ENCODE measurements at places on chromosomes 5 and 9.

DNA sequence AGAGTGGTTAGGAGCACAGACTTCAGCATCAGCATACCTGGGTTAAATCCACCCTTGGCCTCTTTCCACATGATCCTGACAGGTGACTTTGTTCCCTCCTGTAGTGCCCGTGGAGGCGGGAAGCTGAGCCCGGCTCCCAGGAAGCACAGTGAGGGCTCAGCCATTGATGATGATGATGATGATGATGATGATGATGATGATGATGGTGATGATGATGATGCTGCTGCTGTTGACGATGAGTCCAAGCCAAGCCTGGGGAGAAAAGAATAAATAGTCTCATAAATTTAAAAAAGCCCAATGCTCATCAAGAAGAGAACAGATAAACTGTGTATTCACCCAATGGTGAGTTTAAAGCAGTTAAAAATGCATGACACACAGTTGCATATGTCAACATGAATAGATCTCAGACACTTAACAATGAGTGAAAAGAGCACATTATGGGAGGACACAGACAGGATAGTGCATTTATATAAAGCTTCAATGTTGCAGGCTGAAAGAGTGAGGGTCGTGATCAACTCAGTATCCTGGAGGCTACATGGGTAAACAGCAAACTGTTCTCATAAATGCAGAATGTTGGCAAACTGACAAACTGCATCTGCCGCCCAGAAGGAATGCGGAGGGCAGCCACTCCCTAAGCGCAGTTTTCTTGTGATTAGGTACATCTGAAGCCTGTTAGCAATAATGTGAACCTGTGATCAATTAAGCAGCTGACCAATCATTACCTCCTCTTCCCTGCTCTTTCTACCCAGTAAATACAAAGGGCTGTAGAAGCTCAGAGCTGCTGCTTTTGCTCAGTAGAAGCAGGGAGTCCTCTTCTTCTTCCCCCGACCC, 11.7 kb upstream of the CFAP157 start:
- DNase-seq: no peak

GRCh38 chr5:88688984-88689667, 193.9 kb downstream of the MEF2C start:
- DNase-seq: no peak

DNA sequence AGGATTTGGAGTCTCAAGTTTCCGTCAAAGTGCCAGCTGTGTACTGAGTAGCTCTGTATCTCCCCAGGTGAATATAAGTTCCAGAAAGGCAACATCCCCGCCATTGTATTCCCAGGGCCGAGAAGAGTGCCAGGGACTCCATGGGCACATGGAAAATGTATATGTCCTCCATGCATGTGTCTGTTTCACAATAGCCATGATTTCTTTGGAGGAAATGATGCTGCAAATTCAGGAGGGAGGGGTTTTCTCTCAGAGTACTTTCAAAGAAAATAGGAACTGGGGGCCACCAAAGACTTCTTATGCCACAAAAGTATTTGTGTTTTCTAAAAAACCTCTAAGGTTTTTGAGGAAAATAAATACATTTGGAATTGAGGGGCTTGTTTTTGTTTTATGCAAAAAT, 524.6 kb downstream of the BNC2 start:
- no peak for DNase-seq

DNA sequence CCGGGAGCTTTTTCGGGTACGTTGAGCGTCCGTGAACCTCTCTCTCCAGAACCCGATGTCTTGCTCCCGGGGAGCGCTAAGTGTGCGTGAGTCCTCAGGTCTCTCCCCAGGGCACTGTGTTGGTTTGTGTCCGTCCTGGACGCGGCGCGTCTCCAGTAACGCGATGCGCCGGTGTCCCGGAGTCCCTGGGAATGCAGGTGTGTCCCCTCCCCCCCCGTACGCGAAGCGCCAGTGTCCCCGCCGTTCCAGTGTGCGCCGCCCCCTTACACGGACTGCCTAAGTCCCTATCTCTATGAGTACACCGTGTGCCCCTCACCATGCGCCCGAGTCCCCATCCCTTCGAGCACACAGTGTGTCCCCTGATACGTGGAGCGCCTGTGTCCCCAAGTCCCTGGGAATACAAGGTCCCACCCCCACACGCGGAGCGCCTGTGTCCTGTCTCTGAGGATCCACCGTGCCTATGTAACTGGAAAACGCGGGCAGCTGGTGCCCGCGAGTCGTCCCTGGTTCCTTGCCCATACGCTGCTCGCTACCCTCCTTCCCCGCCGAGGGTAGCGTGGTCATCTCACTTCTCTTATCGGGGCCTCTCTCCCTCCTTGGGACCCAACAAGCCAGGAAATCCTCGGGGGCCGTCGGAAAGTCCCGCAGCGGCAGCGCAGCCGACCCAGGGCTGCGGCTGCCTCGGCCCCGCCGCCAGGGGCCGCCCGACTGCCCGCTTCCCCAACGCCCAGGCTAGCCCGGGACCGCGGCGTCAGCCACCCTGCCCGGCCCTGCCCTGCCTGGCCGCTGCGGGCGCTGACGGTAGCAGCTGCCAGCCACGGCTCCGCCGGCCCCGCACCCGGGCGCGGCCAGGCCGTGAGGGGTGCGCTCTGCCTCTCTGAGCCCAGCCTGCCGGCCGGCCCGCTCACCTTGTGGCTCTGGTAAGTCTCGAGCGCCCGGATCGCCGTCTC, 709 bp downstream of the ELL2 start:
- peak; percentile 44 for DNase-seq

GRCh38 chr5:79563247-79563590, 49.0 kb upstream of the TENT2 start:
- DNase-seq: no peak

GRCh38 chr9:72280913-72281500, 84.0 kb downstream of the ZFAND5 start:
- DNase-seq: peak; percentile 33

GRCh38 chr5:82397741-82398320, 119.7 kb upstream of the RPS23 start:
- no peak for DNase-seq

- no peak for DNase-seq
These were observed 517.0 kb downstream of the CCDC171 start for GRCh38 chr9:16069671-16070454.

DNA sequence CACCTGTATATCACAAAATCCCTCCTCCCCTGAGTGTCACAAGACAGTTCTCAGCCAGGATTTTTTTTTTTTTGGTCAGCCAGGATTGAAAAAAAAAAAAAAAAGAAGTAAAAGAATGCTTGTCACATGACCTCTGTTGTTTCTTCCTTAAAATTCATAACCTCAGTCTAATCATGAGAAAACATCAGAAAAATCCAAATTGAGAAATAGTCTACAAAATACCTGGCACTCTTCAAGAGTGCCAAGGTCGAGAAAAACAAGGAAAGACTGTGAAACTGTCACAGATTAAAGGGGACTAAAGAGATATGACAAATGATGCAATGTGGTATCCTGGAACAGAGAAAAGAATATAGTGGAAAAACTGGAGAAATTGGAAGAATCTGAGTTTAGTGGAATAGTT, 58.5 kb upstream of the SUB1 start:
- no peak for DNase-seq
